ENCODE measurements at places on chromosomes 11 and 22.

- no peak for DNase-seq
Observed at GRCh38 chr11:100978442-100978841, 151.2 kb downstream of the PGR start.

- DNase-seq: no peak
Observed at GRCh38 chr11:130606781-130607511, 158.5 kb downstream of the ADAMTS15 start.

DNA sequence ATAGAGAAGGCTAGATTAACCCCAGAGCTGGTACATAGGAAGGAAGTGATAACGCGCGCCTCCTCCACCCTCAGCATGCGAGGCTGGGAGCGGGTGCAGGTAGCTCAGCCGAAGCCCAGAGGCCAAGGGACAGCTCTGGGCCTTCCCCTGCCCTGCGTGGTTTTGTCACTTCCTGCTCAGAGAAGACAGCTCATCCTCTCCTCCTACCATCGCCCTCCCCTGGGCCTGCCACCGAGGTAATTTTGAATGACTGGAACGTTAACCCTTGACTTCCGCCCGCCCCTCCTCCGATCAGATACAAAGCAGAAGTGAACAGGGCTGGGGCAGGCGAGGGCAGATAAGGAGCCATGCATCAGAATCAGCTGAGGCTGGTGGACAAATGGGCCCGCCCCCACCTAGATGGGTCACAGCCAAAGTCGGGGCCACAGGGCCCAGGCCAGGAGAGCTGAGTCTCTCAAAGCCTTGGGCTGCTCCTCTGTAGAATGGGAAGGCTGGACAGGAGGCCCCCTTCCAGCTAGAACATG, 1.6 kb downstream of the RAC2 start:
- peak; percentile 92 for DNase-seq

DNA sequence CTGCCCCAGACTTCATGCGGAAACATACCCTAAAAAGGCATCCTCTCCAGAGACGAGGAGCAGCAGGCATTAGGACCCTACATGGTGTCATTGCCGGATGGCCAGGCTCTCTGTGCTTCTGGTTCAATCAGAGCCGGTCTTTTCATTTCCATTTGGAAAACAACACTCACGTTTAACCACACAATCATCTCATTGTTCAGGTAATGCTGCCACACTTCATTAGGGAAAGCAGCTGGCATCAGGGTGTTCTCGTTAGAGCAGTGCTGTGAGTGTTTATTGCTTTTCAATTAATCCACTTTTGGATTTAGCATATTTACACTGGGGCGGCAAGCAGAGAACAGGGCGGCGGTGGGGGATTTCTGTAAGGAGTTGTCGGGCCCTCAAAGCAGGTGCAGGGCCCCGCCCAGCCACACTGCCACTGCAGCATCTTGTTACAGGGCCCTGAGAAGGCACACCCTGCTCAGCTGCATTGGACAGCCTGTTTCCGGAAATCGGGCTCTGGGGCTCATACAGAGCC, 338.6 kb downstream of the SHANK2 start:
- no peak for DNase-seq

- no peak for DNase-seq
Observed at GRCh38 chr22:48889209-48889830, 938.4 kb downstream of the BRD1 start.

DNA sequence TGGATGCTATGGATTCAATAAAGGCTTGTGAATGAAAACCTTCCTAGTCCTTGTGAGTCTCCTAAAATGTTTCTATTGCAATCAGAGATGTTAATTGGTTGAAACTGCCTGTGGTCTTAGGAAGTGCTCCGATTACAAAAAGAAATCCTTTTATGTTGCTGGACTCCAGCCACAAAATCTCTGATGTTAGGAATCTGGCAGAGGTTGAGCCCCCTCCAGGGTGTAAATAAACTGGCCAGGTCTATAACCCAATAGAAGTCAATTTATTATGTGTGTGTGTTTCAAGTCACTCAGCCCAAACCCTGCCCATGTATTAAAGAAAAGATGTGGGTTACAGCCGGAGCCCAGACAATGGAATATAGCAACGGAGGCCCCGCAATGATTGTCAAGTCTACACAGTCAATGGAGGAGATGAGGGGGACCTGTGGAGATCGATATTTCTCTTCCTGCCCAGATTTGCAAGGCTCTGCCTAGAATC, 218.1 kb upstream of the SORL1-AS1 start:
- no peak for DNase-seq

DNA sequence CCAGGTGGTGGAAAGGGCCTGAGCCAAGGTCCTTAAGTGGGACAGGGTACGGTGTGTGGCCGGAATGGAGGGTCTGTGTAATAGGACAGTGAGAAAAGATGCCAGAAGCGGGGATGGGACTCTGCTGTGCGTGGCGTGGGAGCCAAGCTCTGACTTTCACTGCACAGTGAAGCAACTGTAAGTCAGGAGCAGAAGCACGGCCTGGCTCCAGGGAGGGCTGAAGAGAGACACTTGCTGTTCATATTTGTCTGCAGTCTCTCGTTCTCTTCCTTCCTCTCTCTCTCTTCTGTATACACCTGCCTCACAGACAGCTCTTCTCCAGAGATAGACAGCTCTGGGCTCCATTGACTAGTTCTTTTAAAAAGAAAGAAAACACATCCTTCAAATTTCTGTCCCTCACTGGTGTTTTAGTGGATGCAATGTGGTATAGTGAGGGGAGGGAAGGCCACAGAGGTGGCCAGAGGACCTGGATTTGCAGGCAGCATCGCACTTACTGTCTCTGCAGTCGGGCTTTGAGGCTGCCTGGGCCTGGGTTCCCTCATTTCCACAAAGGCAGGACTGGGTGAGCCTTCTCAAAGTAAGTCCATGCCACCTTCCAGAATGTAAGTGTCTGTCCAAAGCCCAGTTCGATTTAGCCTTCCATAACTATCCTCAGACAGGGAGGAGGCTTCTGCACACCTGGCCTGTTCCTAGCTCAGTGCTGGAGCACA, 2.1 kb downstream of the IL17RA start:
- no peak for DNase-seq

- DNase-seq: no peak
Observed at GRCh38 chr22:17366830-17367229, 2.4 kb upstream of the CECR2 start.

DNA sequence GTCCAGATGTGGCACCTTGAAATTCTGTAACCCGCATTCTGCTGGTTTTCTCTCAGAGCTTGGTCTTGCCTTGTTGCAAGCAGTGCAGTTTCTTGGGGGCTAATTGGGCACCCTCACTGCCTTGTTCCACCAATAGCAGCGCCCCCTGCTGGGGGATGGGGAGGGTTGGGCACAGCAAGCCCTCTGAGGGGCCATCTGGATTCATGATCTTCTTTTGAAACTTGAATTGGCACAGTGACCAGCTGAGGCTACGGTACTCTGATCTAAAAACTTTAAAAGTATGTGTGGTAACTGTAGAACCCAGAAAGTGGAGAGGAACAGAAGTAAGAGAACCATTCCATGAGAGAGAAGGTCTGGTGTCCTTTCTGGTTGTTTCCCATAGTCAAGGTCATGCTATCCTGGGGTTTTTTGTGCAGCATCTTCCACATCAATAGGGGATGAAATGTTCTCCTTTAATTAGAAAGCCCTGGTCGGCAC, 64.2 kb downstream of the MED15 start:
- DNase-seq: peak; percentile 70

GRCh38 chr22:29831958-29832357, 6.1 kb downstream of the ASCC2 start:
- DNase-seq: no peak

DNA sequence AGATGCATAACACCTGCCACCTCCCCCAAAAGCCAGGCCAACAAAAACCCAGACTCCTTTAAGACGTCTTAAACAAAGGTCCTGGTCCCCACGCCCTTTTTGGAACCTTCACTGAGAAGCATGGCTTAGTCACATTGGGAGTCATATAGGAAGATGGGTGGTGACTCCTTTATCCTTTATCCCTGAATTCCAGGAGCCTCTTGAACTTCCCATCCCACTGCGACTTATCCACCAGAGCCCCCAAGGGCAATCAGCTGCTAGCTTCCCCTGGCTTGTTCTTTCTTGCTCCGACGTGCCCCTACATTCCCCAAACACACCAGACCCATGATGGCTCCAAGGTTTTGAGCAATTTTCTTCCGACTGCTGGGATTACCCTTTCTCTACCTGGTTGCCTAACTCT, 567.0 kb upstream of the CADM1 start:
- no peak for DNase-seq

- no peak for DNase-seq
Observed at GRCh38 chr11:106327134-106327533, 249.7 kb downstream of the AASDHPPT start.

- no peak for DNase-seq
Observed at GRCh38 chr11:19284881-19285280, 44.1 kb upstream of the E2F8 start.

GRCh38 chr11:2201542-2201941, 29.9 kb upstream of the TH start:
- DNase-seq: no peak

- peak; percentile 74 for DNase-seq
Observed at GRCh38 chr11:134050541-134051383, 18.1 kb upstream of the JAM3 start.

GRCh38 chr11:122343210-122343609, 227.2 kb upstream of the BLID start:
- DNase-seq: no peak

DNA sequence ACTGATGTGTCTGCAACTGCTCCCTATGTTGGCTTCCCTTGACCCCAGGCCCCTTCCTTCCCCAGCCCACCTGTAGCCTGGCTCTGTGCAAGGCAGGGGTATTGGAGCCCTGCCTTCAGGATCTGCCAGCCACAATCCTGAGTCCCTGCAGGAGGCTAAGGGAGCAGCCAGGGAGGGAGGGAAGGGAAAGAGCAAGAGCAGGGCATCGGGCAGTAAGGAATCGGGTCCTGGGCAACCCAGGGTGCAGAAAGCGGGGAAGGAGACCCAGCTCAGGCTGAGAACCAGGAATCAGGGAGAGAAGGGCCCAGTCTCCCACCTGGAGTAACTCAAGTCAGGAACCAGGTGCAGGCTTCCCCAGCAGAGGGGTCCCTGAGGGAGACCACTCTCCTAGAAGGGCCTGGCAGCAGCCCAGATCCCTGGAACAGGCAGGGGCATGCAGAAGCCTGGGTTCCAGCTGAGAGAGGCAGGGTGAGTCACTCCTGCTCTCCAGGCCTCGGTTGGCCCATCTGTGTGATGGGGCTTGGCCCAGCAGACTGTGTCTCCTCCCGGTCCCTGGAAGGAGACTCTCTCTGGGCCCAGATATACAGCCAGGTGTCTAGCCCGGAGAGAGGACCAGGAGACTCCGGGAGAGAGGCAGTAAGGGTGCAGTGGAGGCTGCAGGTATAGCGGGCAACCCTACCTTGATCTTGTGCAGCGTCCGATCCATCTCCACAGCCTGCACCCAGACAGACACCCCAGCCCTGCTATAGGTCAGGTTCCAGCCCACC, 13.4 kb downstream of the STARD10 start:
- no peak for DNase-seq

DNA sequence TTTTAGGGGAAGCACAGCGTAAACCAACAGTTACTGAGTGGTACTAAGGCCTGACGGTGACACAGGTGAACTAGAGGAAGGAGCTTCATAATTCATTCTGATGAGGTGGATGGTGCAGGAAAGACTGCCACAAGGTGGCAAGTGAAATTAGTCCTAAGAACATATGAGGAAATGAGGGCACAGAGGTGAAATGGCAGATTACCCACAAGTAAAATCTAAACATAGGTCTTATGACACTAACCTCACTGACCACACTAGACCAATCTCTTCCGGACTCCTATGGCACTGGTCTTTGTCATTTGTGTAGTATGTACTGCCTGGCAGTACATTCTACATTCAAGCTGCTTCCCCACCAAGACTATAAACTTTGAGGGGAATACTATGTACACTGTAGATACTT, 20.2 kb downstream of the GAB2 start:
- no peak for DNase-seq

- DNase-seq: no peak
Observed at GRCh38 chr11:75105462-75105925, 8.8 kb upstream of the OR2AT4 start.

DNA sequence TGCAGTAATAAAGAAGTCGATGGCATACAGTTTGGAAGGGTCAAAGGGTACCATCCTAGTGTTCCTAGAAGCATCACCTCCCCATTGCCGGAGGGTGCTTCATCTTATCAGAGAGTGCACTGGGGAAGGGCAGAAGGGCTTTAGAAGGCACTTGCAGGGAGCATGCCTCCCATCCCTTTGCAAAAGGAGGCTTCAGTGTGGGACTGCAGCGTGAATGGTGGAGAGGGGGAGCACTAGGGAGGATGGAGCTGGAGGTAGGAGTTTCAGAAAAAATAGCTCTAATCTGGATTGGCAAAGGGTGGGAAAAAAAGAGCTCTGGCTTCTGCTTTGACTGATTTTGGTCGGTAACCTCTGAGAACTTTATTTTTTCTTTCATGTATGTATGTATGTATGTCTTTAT, 5.0 kb downstream of the NTM start:
- no peak for DNase-seq

- no peak for DNase-seq
Observed at GRCh38 chr11:63537293-63538101, 889 bp downstream of the PLAAT4 start.

GRCh38 chr22:37263966-37264887, 18.1 kb upstream of the CYTH4 start:
- DNase-seq: no peak

DNA sequence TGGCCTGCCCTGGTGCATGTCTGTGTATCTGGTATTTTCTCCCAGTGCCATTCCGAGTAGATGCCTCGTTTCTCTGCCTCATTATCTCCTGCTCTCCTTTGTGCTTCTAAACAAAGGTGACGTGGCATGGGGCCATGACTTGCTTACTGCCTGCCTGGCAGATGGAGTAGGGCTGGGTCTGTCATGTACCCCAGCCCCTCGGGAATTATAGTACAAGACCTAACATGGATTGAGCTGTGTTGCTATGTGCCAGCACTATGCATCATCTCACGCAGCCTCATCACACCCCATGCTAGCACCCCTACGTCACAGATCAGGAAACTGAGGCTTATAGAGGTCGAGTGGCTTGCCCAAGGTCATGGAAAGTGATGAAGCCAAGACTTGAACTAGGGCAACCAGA, 88.1 kb downstream of the GALNT18 start:
- no peak for DNase-seq

DNA sequence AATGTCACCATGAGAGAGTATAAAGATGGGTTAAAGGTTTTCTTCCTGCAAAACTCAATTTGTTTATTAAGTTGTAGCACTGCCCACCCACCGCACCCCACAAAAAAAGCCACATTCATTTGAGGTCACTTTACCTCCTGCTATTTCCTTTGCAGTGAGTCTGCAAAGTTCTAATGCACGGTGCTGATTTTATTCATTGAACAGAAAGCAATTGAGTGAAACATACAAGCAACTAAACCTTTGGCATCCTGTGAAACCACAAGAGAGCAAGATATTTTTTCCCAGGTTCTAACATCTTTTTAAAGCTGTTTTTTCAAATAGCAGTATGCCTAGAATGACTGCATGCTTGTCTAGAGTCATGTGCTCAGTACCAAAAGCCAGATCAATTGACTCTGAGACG, 39.0 kb downstream of the RRAS2 start:
- peak; percentile 47 for DNase-seq

GRCh38 chr11:28836285-28837081, 728.3 kb downstream of the METTL15 start:
- no peak for DNase-seq

- no peak for DNase-seq
Observed at GRCh38 chr11:40445391-40445790, 1014.1 kb downstream of the LRRC4C start.

Data from CD4-positive, alpha-beta T cell treated with Interleukin-15 for 4 hours (primary cell).